Glomerular endothelial cell (primary cell): ENCODE measurements at places on chromosomes 5 and 9.

DNA sequence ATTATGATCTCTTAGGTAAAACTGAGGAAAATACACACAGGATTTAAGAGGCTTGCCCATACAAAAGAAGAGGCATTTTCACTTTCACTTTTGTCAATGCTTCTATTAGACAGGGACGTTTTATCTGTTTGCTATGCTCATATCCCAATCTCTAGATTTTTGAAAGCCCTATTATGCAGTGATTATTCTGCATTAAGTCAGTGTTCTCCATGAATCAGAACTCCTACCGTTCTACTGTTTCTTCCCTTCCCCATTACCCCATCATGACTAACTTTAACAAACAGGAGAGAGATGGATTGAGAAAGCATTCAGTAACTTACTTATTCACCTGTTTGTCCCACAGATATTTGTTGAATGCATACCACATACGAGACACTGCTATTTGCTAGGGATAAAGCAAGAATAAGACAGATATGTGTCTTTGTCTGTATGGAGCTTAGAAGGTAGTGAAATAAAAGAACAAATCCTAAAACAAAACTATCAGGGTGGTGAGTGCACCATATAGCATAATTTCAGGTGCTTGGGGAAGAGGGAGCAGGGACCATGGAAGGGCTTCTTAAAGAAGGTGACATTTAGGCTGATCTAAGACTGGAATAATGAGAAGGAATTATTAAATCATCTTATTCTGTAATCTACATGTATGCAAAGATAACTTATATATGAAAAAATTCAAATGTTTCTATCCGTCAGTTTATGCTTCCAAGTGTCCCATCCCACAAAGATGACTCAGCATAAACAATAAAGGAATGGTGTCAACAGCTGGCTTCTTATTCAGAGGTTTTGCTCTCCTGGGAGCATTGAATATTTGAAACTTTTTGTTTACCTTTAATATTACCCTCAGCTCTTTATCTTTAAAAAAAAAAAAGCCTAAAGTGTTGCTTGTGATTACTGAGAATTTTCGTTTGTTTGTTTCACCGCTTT lies 328.1 kb downstream of the HINT1 start:
- no peak for DNase-seq

GRCh38 chr5:75054134-75054930 lies 2.0 kb upstream of the GCNT4 start:
- no peak for DNase-seq

DNA sequence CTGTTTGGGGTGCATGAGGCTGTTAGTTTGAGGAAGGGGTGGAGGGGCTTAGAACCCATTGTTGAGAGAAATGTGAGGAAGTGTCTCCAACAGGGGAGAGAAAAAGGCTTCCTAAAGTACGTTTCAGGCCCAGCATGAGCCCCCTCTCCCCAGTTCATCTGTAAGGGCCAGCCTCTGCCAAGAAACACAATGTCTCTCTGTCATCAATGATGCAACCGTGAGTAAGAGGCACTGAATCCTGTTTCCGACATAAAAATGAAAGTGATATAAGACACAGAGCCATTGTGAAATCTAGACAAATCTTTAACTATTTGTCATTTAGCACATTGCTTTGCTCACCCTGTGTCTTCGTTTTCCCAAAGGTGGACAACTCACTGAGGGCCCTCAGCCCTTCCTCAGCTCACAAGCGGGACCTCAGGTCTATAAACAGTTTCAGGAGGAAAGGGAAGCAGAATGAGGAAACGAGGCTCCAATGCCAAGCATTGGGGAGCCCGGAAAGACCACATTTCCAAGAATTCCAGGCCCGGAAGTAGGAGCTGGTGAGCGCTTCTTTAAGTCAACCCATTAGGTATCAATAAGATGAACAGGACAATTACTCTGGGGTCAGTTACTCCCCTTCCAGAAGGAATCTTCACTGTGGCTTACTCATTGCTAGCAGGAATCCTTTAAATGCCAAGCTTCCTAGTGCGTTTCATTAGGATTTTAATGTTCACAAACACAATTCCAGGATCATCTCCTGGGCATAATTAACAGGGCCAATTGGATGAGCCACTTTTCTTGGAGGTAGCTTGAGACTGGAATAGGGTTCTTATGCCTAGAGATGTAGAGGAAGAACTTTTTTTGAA lies 59.0 kb upstream of the KLF4 start:
- DNase-seq = peak; percentile 52

DNA sequence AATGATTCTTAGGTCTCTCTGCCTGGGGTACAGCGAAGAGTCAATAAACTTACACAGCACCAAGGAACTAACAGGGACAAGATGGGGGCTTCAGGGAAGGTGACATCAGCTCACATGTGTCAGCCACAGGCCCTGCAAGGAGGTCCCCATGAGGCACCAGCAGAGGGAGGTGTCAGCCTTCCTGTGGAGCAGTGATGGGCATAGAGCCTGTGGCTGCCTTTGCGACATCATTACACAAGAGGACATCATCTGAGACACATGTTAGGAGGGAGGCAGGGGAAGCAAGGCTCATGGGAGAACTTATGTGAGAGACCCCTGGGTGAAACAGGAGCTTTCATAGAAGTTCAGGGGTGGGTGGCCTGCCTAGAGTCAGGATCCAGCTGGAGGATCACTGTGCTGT lies 389.6 kb downstream of the SEMA5A start:
- no peak for DNase-seq

- peak; percentile 91 for DNase-seq
Measured at GRCh38 chr5:158390577-158390976, 531.6 kb upstream of the CLINT1 start.

DNA sequence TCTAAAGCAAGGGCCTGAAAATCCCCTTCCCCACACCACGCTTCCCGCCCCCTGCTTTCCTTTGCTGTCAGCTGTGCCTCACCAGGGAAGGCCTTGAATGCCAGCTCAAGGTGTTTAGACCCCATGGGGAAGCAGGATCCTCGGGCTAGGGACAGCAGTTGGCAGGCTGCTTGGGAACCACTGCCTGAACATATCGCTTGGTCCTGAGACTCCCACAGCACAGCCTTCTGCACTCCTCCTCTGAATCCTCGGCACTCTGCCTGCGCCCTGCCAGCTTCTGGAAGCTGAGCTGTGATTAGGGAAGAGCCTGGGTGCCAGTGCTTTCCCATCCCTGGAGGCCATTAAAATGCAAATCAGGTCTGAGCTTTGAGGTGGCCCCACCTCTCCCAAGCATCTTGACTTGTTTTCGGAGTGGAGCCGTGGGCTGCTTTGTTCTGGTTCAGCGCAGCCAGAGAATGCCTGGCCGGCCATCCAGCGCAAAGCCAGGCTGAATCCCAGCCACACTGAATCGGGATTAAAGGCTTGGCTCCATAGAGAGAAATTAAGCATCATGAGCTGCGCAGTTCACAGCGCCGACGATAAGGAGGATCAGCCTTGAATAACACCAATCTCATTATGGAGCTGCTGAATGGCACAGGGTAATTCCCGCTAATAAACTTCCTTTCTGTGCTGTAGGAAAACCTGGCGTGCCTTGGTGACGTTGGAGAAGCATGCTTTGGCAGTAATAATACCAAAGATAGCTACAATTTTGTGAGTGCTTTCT lies 40.0 kb downstream of the AMBP start:
- DNase-seq = no peak

GRCh38 chr9:404234-404633 lies 189.6 kb downstream of the DOCK8 start:
- DNase-seq = no peak

DNA sequence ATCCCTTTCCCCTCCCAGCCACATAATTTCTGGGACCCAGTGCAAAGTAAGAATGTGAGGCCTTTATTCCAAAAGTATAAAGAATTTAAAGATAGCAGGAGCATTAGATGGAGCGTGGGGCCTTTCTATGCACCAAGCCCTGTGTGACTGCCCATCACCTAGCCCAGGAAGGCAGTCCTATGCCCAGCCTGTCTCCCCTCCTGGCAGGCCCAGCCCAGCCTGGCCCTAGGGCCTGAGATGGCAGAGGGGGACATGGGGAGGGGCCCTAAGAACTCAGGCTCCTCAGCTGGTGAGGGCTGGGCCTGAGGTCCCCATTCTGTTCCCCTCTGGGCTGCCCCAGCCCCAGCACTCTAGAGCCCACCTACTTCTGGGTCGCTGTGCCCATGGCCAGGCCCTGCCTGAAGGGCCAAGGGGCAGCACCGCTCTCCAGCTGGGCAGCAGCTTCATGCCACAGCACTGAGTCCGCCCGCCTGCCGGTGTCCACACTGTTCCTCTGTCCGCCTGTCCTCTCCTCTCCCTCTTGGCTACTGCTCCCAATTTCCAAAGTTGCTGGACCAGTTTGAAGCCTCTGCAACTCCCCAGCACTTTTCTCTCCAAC lies 995 bp upstream of the SLC23A1 start:
- no peak for DNase-seq

DNA sequence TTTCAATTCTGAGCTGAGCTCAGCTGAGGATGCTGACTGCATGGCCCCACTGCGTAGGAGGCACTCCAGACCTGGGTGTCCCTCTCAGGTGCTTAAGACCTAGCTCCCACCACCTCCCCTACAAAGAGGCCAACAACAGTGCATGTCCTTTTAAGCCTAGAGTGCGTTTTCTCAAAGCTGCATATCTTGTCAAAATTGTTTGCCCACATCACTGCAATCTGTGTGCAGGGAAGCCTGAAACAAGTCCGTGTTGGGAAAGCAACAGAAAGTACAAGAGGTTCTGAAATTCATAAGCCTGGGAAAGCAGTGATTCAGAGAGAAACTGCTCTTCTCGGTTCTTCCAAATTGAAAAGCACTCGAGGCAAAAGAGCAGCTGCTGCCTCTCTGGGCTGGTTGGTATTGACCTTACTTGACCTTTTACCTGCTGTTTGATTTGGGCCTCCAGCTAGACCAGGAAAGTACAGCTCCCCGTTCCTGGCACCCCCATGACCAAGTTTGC lies 238.4 kb downstream of the NR2F1-AS1 start:
- DNase-seq = no peak

- no peak for DNase-seq
Measured at GRCh38 chr5:171945476-171945875, 61.0 kb downstream of the FBXW11 start.

DNA sequence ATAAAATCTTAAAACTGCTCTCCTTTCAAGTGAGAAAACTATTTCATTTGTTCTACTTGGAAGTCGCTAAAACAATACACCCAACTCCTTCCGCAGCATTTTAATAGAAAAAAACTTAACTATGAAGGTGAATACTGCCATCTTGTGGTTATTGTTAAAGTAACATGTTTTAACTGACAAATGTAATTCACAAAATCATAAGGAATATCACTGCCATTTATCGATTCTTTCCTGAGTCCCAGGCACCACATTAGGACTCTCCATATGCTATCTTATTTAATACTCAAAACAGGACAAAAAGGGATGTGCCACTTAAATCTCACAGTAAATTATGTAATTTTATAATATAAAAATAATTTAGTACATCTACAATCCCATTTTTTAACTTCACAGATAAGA lies 130.5 kb upstream of the ITGA1 start:
- DNase-seq = peak; percentile 23

GRCh38 chr9:128505414-128505765 lies 871 bp downstream of the GLE1 start:
- no peak for DNase-seq

- DNase-seq = no peak
Measured at GRCh38 chr5:150589862-150590601, 50.4 kb upstream of the SYNPO start.

GRCh38 chr9:87662808-87663528 lies 63.0 kb upstream of the CTSL start:
- DNase-seq = peak; percentile 29

DNA sequence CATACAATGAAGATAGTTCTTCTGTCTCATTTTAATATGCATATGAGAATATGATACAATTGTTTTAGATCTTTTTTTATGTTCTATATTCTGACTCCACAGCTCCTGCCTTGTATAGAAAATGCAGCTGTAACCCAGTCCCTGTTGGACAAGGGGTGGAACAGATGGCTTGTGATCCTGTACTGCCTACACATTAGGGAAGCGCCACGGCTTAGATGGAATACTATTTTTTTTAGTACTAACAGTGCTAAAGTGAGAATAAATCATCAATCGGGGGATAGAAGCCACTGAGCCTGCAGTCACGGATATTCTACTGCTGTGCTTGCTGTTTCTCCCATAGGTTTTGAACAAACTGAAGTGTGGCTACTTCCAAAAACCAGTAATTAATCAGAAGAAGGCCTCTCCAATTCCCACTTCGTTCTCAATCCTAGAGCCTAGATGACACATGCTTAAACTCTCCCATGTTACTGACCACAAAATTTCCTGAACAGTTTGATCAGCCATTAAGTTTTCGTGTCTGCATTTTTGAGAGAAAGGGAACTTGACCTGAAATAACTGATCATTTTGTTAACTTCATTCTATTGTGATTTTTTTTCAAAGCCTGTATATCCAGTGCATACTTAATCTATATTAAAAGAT lies 150.3 kb downstream of the CDH18 start:
- no peak for DNase-seq

- no peak for DNase-seq
Measured at GRCh38 chr9:120625222-120625621, 45.3 kb upstream of the CDK5RAP2 start.

DNA sequence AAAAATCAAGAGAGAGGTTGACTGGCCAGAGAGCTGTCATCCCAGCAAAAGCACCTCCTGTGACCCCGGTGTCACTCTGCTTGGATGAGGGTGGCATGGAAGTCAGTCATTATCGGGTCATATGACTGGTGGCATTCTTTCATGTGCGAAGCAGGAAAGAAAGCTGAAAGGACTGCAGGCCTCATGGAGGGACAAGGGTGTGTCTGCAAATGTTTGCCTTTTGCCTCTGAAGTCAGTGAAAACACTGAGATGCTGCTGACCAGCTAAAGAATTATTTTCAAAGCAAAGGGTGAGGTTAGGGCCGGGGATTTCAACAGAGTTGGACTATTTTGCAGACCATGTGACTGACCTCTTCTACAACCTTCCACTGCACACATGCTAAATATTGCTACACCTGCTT lies 298.3 kb downstream of the CSNK1G3 start:
- no peak for DNase-seq

GRCh38 chr5:151745071-151745705 lies 13.2 kb downstream of the ATOX1 start:
- no peak for DNase-seq

DNA sequence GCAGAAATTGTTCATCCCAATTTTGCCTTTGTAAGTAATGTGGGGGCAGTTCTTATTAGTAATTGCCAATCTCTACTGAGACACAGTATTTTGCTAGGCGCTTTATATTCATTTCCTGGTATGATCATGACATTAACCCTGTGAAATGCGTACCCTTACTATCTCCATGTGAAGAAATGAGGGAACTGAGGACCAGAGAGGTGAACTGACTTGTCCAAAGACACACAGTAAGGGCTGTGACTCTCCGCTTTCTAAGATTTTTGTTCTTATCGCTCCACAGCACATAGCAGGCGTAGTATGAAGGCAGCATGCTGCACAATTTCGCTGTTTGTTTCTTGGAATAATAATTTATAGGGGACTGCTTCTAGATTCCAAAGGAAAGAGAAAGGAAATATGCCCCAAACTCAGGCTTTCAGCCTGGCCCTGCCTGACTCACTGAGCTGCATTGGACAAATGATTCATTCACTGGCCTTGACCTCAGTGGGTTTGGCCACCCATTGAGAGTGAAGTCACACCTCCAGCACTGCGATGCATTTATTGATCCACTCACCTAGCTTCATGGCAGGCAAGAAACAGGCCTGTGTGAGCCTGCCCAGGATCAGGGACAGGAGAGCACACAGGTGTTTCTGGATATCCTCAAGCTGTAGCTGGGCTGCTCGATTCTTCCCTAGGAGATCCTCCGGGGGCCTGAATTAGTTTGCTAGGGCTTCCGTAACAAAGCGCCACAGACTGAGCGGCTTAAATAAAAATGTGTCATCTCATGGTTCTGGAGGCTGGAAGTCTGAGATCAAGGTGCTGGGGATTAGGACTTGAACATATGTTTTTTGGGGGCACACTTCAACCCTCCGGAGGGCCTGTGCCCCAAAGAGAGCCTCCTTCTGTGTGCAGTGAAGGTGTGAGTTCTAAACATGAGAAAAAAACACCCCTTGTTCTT lies 7.2 kb upstream of the DUSP1 start:
- DNase-seq = no peak
